Hematopoietic multipotent progenitor cell treated with erythropoietin and hydrocortisone succinate and interleukin-3 and kit ligand, for 4 days (in vitro differentiated cells): ENCODE measurements at places on chromosomes 7 and 10.

DNA sequence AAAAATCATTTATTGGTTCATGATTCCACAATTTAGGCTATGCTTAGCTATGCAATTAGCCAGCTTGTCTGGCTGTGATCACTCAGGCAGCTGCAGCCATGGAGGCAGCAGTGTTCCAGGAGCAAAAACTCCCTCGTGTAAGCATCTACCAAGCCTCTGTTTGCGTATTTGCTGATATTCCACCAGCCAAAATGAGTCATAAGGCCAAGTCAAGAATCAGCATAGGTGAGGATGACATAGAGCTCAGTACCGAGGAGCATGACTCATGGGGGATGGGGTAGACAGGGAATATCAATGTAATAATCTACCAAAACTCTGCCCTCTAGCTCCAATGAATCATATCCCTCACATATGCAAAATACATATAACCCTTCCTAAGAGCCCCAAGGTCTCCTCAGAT, 63.3 kb downstream of the IMMP2L start:
- no peak for DNase-seq

DNA sequence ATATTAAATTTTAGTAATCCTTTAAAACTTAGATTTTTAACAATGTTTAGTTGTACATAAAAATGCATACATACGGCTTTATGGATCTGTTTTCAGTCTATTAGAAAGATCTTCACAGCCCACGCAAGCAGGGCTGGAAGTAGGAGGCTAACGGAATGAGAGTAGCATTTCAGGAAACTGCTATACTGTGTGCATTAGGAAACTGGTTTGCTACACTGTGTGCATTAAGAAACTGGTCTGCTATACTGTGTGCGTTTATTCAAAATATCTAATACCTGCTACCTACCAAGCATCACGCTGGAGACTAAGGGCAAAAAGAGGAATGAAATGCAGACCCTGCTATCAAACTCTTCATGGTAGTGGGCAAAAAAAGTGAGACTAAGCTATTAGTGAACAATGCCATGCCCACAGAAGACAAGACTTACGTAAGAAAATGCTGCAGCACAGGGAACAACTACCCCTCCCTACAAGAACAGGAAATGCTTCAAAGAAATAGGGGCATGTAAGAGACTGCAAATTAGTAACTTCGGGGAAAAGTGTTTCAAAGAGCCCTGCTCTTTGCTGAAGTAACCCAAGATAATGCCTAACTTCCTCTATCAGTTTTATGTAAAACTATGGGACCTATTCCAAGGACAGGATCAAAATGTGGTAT, 11.3 kb downstream of the RAB11FIP2 start:
- peak; percentile 82 for DNase-seq

GRCh38 chr7:149140831-149141230, 6.4 kb upstream of the ZNF398 start:
- DNase-seq = no peak

GRCh38 chr10:125778556-125778955, 2.9 kb upstream of the MMP21 start:
- DNase-seq = no peak

DNA sequence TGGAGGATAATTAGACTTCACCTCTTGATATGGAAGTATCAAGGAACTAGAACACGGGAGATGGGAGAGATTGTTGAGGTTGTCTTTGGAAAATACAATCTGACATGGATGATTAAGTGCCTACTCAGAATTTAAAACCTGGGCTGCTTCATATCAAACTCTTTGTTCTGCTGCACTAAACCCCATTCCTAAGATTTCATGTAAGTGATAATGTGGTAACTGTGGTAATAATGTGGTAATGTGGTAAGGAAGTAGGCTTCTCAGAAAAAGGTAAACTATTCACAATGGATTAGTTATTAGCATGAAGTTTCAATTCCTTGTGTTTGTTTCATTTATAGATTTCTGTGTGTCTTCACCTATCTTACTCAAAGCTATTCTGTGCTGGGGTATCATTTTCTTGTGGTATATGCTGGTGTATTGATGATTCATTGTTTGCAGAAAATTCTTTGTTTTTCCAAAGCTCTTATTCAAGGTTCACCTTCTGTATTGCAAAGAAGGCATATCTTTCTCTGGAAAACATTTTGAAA, 129.9 kb upstream of the TAC1 start:
- DNase-seq = no peak

- DNase-seq = no peak
These were observed 162.0 kb downstream of the KLF6 start for GRCh38 chr10:3622845-3623621.

- DNase-seq = no peak
These were observed 37.1 kb downstream of the CAMK2B start for GRCh38 chr7:44288381-44288685.

DNA sequence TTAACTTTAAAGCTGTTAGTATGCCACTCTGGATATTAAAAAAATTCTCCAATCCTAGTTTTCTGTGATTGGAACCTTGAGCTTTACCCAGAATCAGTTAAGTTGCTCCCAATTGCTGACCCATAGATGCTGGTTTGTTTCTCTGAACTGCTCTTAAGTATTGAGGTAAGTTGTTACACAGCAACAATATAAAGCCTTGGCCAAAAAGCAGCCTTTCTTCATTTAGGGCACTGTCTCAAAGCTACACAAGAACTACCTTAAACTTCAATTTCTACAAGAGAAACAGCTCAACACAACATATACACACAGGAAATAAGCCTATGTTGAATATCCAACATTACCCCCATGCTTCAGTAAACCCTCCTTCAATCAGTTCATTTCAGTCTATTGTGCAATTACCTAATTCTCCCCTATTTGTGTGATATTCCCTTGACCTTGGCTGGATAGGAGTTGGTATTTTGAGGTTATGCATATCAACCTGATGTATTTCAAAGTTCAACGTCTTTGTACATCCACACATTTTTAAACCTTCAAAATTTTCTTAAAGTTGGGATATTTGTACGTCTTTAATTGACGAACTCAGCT, 11.5 kb downstream of the HNRNPA2B1 start:
- no peak for DNase-seq

- no peak for DNase-seq
These were observed 104.2 kb downstream of the EMX2 start for GRCh38 chr10:117646718-117647117.

DNA sequence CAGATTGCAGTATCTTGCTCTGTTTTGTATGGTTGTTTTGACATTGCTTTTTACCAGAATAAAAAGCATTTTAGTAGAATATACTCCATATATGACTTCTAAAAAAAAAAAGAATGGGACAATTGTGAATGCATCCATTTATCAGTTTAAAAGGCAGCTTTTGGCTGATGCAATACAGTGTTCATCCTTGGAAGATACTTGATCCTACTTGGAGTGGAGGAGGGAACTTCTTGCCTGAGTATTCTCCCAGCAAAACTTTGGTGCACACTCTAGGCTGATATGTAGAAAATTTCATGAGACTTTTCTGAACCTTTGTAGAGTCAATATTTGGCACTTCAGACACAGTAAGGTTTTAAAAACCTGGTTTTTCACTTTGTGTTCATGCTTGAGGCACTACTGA, 40.2 kb downstream of the WDR11 start:
- no peak for DNase-seq

- peak; percentile 36 for DNase-seq
These were observed 17.8 kb upstream of the CH25H start for GRCh38 chr10:89224739-89225443.

GRCh38 chr7:82605247-82605864, 161.8 kb upstream of the CACNA2D1 start:
- DNase-seq = peak; percentile 73

GRCh38 chr7:34849163-34849960, 187.9 kb downstream of the DPY19L1 start:
- DNase-seq = no peak

- no peak for DNase-seq
These were observed 93.5 kb upstream of the PPP1R9A start for GRCh38 chr7:94813917-94814316.
